ENCODE measurements at places on chromosomes 11 and 22.

DNA sequence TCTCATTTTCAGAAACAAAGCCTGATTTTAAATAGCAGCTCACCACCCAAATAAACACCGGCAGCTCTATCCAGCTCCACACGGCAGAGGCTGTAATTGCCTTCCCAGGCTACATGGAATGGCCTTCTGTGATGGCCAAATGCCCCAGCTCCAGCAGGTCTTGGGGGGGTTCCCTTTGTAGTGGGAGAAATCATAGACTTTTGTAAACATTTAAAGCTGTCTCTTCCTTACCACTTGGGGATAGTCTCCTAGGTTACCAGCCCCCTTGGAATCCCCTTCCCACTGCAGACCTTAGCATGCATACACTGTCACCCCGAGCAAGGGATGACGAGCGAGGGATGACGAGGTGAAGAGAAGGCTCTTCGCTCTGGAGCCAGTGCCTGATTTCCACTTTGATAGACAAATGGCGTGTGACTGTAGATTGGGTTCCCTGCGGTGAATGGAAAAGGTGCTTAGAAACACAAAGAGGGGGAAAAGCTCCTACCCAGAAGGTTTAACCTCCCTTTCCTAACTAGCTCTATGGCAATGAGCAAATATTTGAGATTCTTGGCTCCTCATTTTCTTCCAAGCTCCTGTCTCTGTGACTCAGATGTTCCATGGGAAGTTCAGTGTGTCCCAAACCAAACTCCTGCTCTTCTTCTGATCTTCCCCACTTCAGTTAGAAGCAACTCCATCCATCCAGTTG is 108.0 kb upstream of the CADM1 start:
- DNase-seq = no peak

DNA sequence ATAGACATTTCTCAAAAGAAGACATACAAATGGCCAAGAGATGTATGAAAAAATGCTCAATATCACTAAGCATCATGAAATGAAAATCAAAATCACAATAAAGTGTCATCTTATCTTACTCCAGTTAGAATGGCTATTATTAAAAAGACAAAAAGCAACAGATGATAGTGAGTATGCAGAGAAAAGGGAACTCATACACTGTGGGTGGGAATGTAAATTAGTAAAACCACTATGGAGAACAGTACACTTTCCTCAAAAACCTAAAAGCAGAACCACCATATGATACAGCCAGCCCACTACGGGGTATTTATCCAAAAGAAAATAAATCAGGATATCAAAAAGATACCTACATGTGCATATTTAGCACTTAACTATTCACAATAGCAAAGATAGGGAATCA is 700.0 kb upstream of the ANO5 start:
- no peak for DNase-seq

- no peak for DNase-seq
Observed at GRCh38 chr22:27183474-27183873, 526.1 kb downstream of the MIAT start.

DNA sequence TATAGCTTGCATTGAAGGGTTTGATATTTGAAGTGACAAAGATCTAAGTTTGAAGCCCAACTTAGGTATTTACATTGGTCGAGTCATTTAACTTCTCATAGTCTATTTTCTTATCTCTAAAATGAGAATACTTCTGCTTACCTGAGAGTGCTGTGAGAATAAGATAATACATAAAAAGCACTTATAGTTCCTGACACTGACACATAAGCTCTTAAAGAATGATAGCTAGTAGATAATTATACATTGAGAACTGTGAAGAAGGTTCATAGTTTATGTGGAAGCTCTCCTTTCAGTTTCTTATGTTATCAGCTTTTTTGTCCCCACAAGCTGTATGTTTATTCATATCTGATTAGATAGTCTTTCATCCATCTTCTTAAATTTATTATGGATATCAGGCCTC is 4.8 kb downstream of the PPME1 start:
- no peak for DNase-seq

DNA sequence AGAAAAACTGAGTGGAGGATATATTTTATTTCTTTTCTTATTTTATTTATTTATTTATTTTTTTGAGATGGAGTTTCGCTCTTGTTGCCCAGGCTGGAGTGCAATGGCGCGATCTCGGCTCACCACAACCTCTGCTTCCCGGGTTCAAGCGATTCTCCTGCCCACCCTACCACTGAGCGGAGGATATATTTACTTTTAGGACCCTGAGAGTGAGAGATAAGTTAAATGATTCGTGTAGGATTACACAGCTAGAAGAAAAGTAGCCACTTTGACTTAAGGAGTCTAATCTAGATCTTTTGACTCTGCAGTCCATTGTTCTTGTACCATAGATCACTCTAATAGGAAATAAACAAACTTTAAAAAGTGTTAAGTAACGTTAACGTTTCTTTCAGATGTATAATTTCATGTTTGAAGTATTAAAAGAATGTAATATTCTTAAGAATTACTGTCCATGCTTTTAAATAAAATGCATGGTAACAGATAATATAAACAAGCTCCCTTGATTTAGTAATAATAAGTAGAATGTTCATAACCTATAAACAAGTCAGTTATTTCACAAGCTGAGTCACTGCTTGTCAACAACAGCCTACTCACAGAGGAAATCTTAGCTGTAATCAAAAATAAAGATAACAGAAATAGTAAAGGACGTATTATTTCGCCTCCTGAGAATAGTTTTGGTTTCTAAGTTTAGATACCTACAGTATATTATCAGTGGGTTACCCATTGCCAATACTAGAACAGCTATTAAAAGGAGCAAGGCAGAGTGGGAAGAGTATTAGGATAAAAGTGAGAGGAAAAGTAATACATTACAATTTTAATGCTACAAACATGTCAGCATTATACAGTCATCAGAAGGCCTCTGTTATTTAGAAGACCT is 18.6 kb downstream of the USP47 start:
- no peak for DNase-seq

DNA sequence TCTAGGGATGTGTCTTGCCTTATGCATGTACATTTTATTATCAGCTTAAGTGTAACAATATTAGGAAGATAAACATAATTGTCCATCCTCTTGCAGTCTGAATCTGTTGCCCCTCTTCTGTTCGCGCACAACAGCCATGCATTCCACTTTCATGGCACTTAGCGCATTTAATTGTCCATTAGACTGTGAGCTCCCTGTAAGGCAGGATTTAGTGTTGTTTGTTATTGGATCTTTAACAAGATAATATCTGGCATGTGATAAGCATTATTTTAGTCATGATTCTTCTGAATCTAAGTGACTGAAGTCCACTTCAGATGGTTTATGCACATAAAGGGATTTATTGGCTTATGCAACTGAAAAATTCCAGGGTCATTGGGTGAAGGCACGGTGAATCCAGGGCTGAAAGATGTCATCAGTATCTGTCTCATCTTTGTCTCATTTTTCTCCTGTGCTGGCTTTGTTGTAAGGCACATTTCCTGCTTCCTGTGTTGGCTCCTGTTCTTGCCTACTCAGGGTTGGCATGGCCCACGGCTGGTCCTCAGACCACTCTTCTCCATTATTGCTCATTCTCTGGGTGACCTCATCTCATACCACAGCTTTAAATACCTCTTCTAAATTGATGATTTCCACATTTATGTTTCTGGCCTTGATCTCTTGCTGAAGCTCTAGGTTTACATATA is 37.6 kb downstream of the ATXN10 start:
- no peak for DNase-seq

DNA sequence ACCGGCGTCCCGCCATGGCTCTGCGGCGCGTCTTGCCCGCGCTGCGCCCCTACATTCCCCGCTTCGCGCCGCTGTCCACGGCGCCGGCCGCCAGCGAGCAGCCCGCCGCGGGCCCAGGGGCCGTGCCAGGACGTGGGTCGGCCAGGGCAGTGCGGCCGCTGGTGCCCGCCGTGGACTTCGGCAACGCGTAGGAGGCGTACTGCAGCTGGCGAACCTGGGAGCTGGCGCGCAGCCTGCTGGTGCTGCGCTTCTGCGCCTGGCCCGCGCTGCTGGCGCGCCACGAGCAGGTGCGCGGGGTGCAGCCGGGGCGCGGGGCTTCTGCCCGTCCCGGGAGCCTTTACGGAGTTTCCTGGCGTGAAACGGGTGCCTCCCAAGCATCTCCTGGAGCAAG is 20.1 kb downstream of the DGCR6L start:
- DNase-seq = no peak

GRCh38 chr11:748007-748359 is 719 bp downstream of the TALDO1 start:
- no peak for DNase-seq

DNA sequence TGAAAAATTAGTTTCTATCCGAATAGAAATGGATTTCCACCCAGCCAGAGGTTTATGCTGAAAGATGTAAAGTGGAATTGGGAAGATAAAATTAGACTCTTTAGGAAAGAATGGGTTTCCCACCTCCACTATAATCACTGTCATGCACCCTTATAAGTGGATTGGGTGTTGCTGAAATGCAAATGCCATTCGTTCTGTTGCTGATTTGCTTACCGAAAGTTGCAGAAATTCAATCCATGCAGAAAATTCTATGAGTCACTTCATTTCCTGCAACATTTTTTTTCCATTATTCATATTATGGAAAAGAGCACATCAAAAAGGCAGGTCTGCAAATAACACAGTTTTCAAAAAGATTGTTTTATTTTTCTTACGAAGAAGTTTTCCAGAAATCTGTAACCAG is 65.6 kb downstream of the LDLRAD3 start:
- DNase-seq = no peak

DNA sequence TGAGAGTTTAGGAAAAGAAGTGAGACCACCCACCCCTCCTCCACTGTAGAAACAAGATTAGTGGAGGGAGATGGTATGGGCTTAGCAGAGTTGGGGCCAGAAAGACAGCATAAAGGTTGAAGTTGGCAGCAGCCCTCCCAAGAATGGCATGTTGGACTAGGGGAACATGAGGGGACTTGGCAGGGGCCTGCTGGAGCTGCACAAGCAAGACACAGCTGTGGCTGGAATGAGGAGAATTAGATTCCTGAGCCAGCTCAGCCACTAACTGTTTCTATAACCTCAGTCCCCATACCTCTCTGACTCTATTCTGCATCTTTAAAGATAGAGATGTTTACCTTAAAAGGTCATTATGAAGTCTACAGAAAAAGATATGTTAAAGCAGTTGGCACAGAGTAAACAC is 13.2 kb downstream of the MAP6 start:
- no peak for DNase-seq

DNA sequence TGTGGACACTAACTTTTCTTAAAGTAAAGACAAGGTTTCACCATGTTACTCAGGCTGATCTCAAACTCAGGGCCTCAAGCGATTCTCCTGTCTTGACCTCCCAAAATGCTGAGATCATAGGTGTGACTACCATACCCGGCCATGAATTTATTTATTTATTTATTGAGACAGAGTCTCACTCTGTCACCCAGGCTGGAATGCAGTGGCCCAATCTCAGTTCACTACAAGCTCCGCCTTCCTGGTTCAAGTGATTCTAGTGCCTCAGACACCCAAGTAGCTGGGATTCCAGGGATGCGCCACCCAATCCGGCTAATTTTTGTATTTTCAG is 29.7 kb upstream of the PCF11 start:
- no peak for DNase-seq

DNA sequence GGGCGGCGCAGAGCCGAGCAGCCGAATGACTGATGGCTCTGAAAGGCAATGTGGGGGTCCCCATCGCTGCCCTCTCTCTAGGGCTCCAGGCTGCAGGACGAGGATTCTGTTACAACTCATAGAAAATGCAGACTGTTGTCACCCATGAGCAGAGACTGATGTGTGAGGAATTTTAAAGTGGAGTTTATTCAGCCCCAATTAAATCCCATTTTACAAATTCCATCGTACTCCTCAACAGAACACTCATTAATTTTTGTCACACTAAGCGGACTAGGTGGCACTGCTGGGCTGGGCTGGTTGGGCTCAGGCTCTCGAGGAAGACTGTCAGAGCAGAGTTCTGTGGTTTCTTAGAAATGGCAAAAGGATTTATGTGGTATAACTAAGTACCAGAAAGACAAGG is 102.6 kb upstream of the SPON1 start:
- DNase-seq = no peak

- no peak for DNase-seq
Observed at GRCh38 chr11:69700278-69701140, 3.3 kb downstream of the FGF19 start.

DNA sequence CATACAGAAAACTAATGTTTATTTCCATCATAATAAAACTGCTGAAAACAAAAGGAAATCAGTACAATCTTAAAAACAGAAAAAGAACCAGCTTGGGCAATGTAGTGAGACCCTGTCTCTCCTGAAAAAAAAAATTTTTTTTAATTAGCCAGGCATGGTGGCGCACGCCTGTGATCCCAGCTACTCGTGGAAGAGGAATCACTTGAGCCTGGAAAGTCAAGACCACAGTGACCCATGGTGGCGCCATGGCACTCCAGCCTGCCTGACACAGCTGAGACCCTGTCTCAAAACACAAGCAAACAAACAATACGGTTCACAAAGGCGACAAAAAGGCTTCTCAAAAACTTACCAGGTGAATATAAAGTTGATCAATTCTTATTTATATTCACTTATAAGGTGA is 289.7 kb downstream of the BRD1 start:
- no peak for DNase-seq

DNA sequence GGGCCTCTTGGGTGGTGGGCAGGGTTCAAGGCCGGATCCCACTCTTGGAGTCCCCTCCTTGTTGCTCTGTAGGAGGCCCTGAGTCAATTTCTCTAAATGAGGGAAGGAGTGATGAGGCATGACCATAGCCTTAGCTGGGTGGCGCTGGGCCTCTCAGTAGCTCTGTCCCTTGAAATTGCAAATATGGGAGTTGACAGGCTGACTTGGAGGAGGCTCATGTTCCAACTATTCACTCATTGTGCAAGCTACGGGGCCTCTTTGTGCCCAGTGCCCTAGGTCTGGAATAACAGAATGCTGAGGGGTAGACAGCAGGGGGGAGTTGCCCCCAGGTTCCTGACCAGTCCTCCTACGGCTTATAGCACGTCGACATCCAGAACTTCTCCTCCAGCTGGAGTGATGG is 8.0 kb downstream of the SELENOM start:
- DNase-seq = no peak

DNA sequence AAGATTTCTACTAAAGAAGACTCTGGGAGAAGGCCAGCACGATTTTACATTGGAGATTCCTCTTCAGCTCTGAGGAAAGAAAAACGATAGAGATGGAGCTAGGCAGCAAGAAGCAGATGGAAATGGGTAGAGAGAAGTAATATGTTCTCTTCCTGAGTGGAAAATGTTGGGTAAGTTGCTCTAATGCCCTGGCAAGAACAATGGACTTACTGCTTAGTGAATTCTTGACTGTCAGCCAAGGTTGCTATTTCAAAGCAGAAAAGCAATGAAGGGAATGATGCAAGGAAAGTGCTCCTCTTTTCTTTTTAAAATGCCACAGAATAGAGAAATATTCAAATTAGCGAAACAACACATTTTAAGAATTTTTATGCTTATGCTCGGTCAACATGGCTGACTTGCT is 38.4 kb upstream of the CWF19L2 start:
- no peak for DNase-seq

DNA sequence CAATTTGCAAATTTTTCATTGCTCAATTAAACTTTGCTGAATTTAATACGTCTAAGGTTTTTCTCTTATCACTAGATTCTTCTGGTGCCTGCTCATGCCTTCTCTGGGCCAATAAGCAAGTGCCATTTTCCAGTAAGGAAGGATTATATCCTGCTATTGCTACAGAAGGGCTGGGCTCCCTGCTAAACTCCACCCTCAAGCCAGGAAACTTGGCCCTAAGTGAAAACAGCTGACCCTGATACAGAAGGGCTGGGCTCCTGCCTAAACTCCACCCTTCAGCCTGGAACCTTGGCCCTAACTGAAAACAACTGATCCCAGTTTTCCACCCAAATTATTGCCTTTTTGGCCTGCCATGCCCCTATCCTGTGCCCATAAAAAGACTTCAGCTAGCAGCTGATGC is 385.3 kb downstream of the DYNC2H1 start:
- DNase-seq = no peak

All from cortex of kidney (tissue), 1 donor.